ENCODE measurements at places on chromosomes 11 and 22. TPM values are rescaled to one million over a fixed set of nuclear protein-coding genes. Genes with fewer than 3 reads are reported as not detected.

GRCh38 chr22:35023692-35024363 is 42.1 kb upstream of the ISX start:
- H3K4me1 ChIP-seq: no peaks in the 10 kb centered on the region
- no peak overlapping the region for H3K27ac ChIP-seq
- peak; percentile 87 for DNase-seq
- no peaks in the 10 kb centered on the region for H3K36me3 ChIP-seq

Gene SAA2
- total RNA-seq: not detected

Gene OR52I2
- not detected for total RNA-seq

Gene MUC6
- total RNA-seq: 0.32 TPM

Gene CCDC87
- not detected for total RNA-seq

Gene ART1
- total RNA-seq: not detected

DNA sequence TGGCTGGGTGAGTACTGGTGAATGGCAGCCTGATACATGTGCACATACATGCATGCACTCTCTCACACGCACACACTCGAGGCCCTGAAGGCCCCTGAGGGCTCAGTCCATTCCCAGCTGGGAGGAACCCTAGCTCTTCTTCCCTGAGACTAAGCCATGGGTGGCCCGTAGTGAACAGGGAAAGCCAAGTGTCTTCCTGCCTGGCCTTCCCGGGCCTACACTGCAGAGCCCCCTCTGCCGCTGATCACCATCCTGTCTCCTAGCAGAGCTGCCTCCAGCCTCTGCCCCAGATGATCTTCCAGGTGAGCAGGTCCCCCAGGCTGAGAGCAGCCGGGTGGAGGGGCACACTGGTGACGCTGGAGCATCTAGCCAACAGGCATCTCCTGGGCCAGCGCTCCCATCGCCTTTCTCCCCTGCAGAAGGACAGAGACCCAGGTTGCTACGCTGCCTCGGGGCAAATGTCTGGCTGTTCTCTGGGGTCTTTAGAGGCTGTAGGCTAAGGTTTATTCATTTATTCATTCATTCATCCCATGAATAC is 57.3 kb downstream of the CD82 start:
- peaks cover 23% of the 10 kb centered on the region for H3K36me3 ChIP-seq
- no peak overlapping the region for H3K27ac ChIP-seq

GRCh38 chr11:133508468-133508867 is 23.8 kb downstream of the OPCML start:
- no peak overlapping the region for H3K4me3 ChIP-seq
- H3K36me3 ChIP-seq: no peaks in the 10 kb centered on the region
- no peaks in the 10 kb centered on the region for H3K27me3 ChIP-seq
- H3K4me1 ChIP-seq: no peaks in the 10 kb centered on the region
- no peak for DNase-seq

DNA sequence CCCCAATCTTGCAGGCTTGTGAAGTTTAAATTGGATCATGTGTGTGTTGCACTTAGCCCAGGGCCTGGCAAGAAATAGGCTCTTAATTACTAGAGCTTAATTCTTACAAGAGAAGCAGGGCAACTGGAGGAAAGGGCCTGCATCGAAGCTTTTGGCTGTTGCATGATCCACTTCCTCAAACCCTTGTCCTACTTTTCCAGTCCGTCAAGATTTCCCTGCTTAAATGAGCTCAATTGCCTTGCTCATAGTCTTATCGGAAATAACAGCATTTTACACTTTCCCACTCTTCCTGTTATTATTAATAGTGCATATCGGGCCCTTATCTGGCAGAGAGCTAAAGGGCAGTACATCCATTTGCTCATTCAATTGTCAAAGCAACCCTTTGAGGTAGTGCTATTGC is 18.1 kb downstream of the DTX4 start:
- H3K27ac ChIP-seq: peak overlapping the region; percentile 11
- peaks cover 23% of the 10 kb centered on the region for H3K4me1 ChIP-seq
- no peak for DNase-seq
- no peak overlapping the region for H3K4me3 ChIP-seq
- peaks cover 68% of the 10 kb centered on the region for H3K36me3 ChIP-seq

DNA sequence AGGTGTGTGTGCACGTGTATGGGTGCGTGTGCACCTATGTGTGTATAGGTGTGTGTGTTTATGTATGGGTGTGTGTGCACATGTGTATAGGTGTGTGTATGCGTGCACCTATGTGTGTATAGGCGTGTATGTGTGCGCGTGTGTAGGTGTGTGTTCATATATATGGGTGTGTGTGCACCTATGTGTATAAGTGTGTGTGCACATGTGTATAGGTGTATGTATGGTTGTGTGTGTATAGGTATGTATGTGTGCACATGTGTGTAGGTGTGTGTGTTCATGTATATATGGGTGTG is 26.9 kb downstream of the KCNQ1 start:
- no peaks in the 10 kb centered on the region for H3K27me3 ChIP-seq
- no peak for DNase-seq
- no peak overlapping the region for H3K4me3 ChIP-seq
- peaks cover 16% of the 10 kb centered on the region for H3K4me1 ChIP-seq
- H3K36me3 ChIP-seq: no peaks in the 10 kb centered on the region

All from spleen (tissue), 13 donors.